ENCODE measurements at places on chromosomes 3 and 15.

- DNase-seq, result peak; percentile 83
These were observed at the start of gene CFAP92 for GRCh38 chr3:128993461-128994172. CFAP92 (minus strand) TSS chr3:128994076; CDS start chr3:128993304, 772 bp downstream.

- peak; percentile 47 for DNase-seq
These were observed 828 bp downstream of the U2SURP start for GRCh38 chr3:143002083-143002712.

DNA sequence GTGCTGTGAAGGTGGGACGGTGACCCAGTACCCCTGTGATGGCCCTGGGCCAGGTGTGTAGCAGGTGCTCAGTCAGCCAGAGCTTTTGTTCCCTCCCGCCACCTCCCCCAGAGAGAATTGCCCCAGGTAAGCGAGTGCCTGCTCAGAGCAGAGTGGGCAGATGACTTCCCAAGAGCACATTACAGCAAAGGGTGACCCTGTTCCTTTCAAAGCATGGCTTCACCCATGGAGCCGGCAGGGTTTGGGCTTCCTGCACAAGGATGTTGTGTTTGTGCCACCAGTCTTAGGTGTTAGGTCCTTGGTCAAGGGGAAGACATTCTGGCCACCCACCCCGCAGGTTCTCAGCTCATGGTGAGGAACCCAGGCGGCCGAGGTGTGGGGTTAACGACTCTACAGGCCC lies 30.7 kb downstream of the SLC6A6 start:
- peak; percentile 18 for DNase-seq

GRCh38 chr3:150384296-150385212 lies 23.5 kb upstream of the TSC22D2 start:
- peak; percentile 96 for DNase-seq

- DNase-seq, result no peak
These were observed 45.4 kb upstream of the RAD18 start for GRCh38 chr3:9008550-9009255.

- DNase-seq, result no peak
These were observed 332.3 kb upstream of the EPHA3 start for GRCh38 chr3:88775026-88775690.

- no peak for DNase-seq
These were observed 25.2 kb downstream of the NR2F2 start for GRCh38 chr15:96355568-96356187.

GRCh38 chr3:12675115-12675810 lies 11.3 kb upstream of the RAF1 start:
- DNase-seq, result no peak

DNA sequence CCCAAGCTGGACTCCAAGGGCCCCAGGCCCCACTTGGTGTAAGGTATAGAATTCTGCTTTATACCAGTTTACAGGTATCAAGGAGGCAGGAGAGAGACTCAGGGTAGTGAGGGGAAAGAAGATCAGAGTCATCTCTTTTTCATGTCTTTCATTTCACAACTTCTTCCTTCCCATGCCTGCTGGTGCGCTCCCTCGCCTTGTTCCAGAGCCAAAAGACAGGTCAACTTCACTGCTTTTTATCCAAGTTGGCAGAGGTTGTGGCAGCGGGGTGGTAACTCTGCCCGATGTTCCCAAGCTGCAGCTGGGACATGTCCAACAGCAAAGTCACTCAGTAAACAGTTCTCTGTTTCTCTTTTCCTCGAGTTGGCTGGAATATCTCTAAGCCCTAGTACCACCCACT lies 86.3 kb upstream of the TCF12 start:
- DNase-seq, result no peak

- DNase-seq, result no peak
These were observed 32.2 kb upstream of the LACTB start for GRCh38 chr15:63089260-63090043.

DNA sequence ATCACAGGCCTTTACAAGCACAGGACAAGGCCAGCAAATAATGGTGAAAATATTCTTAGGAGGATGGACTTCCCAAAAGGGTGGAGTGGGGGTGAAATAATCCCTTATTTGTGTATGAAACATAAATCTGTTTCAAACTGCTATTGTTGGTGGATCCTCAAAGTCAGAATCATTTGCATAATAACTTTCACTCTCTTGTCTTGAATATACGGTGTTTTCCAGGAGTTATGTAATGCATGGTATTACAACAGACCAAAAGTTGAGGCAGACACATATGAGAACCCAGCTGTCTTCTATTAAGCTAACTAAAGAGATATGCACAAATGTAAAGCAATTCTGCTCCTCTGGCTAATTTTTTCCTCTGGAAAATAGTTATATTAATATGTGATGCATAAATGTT lies 57.7 kb downstream of the PRTG start:
- DNase-seq, result peak; percentile 65

GRCh38 chr3:111547631-111548030 lies 5.6 kb downstream of the CD96 start:
- peak; percentile 61 for DNase-seq

DNA sequence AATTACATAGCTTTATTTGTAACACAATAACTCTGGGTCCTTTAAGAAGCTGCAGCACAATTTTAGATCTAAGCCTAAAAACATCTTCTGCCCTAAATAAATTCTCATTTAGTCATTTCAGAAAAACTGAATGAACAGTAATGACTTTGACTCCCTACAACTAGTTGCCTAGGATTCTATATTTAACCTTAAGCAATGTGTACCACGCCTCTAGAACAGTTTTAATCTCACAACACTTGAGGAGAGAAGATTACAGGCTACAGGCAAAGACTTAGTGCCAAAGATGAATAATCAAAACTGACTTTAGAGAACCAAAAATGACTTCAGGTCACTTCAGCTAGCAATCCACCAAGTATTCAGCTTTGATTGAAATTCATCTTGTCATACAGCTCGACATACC lies 192.8 kb downstream of the ULK4 start:
- no peak for DNase-seq

DNA sequence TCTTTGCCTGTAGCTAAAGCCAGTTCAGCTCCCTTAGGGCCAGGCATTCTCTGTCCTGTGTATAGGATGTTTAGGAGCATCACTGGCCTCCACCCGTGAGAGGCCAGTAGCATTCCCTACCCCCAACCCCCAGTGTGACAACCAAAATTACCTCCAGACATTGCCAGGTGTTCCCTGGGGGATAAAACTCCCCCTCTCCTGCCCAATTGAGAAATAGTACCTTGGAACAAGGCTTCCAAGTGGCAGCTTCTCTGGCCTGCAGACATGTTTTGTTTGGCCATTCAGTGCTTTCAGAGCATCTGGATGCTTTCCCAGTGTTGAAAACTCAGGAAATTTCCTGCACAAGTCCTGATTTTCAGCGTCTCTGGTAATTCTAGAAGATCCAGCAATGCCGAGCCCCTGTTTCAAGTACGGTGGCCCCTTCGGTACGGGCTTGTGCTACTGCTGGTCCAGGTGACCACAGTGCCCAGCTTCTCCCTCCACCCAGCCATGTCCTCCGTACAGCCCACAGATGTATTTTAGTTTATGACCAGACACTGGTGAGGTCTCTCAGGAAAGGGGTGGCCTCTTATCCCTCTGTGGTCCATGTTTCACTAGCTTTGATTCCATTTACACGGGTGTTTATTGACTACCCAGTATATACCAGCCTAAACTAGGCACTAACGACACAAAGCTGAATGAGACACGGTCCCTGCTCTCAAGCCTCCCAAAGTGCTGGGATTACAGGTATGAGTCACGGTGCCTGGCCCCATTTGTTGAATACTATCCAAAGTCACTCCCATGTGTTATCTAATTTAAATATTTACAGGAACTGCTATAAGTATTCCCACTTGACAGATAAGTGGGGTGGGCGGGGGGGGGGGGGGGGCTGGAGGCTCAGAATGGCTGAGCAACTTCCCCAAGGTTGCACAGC lies 125.4 kb upstream of the RAD18 start:
- no peak for DNase-seq

- DNase-seq, result no peak
These were observed 10.6 kb downstream of the CHCHD4 start for GRCh38 chr3:14113965-14114635.

DNA sequence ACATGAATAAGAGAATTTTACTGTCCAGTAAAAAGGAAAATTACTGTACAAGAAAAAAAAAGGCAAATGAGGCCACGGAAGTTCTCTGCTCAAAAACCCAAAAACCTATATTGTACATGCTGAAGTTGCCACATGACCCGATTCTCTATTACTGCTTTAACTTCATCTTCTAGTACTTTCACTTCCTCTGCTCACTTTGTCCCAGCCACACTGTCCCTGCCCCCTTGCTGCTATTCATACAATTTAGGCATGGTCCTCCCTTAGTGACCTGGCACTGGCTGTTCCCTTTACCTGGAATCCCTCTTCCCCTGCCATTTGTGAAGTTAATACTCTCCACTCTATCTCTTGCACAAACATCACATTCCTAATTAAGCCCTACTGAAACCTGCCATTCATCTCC lies 457.4 kb downstream of the MAGI1 start:
- DNase-seq, result no peak

DNA sequence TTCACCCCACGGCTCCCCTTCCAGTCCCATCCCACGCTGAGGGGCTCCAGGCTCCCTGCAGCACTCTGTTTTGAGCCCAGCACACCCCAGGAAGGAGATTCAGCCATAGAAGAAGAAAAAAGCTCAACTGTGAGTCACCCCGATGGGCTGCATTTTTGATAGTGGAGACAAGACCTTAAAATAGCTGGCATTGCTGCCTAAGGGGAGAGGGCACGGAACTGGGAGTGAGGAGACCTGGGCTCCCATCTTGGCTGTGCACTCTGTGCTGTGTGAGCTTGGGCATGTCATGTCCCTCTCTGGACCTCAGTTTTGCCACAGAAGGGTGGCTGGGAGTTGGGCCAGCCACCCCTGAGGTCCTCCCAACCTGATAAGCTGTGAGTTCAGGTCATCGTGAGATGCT lies 57.2 kb upstream of the SMAD6 start:
- no peak for DNase-seq

GRCh38 chr3:188205992-188206416 lies 52.0 kb downstream of the LPP start:
- peak; percentile 7 for DNase-seq

DNA sequence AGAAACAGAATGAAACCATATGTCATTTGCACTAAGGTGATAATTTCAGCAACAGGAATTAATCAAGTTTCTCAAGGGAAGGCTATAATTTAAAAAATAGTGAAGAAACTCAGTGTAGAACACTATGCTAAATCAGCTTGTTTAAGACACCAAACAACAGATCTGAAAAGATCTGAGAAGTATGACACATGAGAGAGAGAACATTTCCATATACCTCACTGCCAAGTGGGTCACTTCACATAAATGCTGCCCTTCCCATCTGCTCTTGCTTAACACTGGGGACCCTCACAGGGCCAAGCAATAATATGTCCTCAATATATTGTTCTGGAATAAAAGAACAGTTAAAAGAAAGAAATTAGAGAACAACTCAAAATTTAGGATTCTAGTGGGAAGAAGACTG lies 45.6 kb upstream of the CHMP2B start:
- no peak for DNase-seq
